ENCODE measurements at places on chromosomes 11 and 22.

DNA sequence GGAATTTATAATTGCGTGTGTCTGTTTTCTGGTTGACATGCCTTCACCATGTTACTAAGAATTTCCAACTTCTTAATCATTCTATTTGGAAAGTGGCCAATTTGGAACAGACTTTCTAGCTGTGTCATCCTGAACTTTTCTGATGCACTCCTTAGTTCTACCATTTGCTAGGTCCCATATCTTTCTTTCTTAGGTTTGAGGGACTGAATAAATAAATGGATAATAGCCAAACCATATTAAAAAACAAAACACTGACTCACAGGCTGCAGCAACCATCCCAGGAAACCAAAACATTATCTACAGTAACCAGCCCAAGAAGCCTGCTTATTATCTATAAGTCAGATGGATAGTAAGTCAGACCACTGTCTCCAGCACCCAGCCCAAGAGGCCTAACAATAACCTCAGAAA lies 57.5 kb upstream of the PLET1 start:
- DNase-seq, result no peak

DNA sequence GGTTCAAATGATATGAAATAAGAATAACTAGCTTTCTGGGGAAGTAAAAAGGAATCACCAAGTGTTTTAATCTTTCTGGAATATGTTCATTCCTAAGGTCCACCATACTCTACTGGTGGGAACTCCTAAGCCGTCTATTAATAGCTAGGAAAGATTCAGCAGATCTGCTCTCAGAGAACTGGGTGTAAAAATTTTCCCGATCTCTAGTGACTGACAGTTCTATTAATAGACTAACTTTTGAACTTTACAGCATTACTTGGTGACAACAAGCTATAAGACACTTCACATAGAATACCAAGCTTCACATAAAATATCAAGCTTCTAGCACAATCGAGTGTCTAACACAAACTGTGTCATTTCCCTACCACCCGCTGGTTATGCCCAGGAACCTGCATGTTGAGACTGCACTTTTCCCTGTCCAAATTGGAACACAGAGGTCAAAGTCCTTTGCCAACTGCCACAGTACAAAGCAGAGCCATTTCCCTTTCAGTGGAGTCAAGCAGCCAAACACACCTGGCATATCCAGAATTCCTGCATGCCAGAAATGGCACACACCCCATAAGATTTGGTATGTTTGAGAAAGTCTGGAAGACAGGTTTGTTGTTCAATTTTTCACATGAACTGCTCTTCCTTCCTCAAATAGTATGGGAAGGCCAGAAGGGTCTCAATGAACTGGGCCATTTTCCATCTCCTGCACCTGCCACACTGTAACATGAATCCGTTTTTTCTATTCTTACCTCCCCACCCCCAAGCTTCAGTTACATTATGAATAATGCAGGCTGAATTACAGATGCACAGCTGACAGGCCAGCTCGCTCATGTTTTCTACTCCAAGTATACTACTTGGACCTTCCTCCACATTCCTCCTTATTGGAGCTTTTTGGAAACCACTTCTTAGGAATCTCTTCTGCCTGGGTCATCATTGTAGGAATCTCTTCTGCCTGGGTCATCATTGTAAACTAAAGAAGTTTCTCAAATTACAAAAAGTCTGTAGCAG lies 3.7 kb downstream of the OSBP start:
- DNase-seq, result no peak

DNA sequence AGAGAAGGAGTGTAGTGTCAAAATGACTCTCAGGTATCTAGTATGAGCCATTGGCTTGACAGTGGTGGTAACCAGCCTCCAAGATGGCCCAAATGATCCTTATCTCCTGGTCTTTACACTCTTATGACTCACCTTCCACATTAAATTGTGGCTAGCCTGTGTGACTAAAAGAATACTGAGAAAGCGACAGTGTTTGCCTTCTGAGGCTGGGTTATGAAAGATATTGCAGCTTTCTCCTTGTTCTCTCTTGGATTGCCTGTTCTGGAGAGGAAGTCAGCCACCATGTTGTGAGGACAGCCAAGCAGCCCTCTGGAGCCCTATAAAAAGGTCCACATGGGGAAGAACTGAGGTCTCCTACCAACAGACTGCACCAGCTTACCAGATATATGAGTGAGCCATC lies 15.8 kb downstream of the C11orf71 start:
- DNase-seq, result no peak

GRCh38 chr22:40330615-40331014 lies 15.7 kb upstream of the ADSL start:
- no peak for DNase-seq

DNA sequence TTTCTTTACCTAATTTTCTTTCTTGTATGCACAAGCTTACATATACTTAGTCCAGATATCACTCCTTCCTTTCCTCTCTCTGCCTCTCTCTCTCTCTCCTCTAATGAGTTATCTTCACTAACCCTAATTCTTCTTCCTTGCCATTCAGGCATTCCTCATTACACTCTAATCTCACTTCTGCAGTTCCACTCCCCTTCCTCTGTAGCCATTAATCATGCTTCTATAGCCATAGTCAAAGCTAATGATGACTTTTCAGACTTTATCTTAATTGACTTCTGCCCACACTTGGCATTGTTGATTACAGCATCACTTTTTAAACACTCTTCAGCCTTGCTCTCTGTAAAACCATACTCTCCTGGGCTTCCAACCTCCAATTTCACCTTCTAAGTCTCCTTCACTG lies 35.3 kb upstream of the SC5D start:
- DNase-seq, result no peak

DNA sequence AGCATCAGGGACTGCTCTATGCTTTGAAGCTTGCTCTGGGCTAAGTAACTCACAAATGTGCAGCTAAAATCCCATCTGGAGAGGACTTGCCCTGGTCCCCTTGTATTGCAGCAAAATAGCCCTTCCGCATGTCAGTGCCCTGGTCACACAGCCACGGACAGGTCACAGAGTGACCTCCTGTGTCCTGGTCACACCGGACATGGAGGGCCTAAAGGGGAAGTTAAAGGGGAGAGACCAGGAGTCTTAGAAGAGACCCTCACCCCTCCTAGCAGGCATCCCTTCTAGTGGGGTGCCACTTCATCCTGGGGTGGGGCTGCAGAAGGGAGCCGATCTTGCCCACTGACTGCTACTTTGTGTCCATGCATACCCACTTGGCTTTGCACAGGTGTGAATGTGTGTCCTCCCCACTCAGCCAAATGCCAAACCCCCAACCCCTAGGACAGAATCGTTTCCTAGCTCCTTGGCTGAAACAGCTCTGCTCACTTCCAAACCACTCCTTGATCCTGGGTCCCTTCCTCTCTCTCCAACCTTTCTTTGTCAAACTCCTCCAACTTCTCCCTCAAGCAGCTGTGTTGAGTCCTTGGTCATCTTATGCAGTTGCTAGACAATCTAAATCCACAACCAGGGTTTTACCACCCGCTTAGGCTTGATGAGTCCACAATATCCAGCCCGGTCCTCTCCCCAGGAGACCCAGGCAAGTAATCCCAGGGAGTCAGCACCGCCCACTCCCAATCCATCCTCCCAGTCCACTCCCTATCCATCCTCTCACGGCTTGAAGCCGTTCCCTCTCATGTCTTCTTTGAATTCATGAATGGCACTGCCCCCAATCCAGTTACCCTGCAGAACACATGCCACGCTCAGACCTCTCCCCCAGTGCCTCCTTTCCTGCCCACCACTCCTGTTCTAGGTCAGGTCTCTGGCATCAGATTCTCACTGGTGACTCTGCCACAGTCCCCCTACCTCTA lies 3.3 kb upstream of the FXYD6 start:
- DNase-seq, result no peak

DNA sequence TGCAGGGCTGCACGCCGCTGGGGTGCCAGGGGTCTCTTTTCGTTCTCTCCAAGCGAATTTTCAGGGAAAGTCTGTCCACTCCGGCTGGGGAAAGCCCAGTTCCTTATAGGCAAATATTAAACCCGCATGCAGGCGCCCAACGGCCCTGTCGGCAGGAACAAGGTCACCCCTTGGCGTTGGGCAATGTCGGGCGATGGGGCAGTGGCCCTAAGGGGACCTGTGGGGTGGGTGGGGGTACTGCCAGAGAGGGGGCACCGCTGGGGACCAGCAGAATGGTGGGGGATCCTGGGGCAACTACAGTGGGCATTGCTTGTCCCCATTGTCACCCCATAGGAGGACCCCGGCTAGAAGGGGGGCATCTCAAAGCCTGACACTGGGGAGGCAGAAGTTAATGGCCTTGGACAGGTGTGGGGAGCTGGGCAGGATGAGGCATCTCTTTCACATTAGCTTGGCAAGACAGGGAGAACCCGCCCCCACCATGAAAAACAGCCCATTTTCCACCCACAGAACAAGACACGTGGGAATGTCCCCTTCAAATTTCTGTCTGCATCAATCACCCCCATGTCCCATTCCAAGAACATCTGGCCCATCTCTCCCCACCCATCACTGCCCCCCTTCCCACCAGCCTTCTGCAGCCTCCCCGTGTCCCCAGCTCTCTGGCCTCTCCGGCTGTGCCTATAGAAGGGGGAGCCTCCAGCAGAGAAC lies 5.5 kb upstream of the IGF2 start:
- DNase-seq, result no peak

DNA sequence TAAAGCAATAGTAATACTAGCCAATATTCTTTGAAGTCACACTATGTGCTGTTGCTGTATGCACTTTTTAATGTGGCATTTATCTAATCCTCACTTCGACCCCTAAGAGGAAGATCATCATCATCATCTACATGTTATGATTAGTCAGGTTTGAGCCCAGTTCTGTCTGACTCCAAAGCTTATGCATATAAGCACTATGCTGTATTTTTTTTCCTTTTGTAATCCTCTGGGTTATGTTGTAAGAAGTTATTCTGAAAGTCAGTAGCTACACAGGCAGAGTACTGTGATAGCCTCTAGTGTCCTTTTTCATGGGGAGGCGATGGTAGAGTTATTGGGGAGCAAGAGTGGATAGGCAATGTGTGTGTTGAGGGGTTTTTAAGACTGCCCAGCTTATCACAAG lies 11.1 kb downstream of the MMP20 start:
- DNase-seq, result no peak

Measured in posterior cingulate gyrus (tissue), 11 donors.